ENCODE measurements at places on chromosomes 16 and 17.
A peak's percentile ranks its signal among the peaks of the same experiment; 100 is the strongest.

GRCh38 chr17:35808240-35808961 is 883 bp upstream of the TAF15 start:
- DNase-seq, result no peak

DNA sequence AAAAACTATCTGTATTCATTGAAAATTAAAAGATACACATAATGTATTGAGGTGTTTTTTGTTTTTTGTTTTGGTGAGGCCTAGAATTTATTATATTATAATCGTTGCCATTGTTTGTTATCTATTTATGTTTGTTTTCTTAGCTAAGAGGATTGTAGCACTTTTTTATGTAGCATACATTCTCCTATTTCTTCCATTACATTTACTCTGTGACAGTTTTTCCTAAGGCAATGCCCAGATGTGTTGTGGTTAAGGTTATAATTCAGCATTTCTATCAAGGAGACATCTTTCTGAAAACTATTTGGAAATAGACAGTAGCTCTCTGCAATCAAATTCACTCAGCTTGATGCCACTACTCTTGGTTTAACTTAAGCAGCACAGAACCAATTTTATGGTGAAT is 161.6 kb downstream of the PPM1E start:
- no peak for DNase-seq

- DNase-seq, result no peak
Observed at GRCh38 chr16:28108590-28109247, 45.2 kb upstream of the GSG1L start.

- no peak for DNase-seq
Observed at GRCh38 chr16:79964104-79964503, 363.6 kb upstream of the MAF start.

- DNase-seq, result no peak
Observed at GRCh38 chr16:23103603-23104002, 45.6 kb downstream of the USP31 start.

- no peak for DNase-seq
Observed at GRCh38 chr17:72714357-72714966, 378.0 kb downstream of the SLC39A11 start.

- no peak for DNase-seq
Observed at GRCh38 chr16:88363239-88363891, 19.4 kb upstream of the ZNF469 start.

DNA sequence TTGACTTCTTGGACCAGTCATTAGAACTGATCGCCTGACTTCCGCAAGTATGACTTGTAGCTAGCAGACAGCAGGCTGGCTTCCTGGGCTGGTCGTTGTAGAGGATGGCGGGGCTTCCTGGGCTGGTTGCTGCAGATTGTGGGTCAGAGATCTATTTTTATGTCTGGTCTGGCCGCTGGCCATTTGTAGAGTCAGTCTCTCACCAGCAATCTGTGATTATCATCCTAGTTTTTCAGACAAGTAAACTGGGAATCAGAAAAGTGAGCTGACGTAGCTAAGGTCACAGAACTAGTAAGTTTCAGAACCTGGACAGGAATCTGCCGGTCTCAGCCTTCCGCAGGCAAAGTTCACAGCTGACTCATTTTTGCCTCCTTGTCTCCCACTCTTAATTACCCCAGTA is 19.1 kb downstream of the GPR142 start:
- DNase-seq, result no peak

DNA sequence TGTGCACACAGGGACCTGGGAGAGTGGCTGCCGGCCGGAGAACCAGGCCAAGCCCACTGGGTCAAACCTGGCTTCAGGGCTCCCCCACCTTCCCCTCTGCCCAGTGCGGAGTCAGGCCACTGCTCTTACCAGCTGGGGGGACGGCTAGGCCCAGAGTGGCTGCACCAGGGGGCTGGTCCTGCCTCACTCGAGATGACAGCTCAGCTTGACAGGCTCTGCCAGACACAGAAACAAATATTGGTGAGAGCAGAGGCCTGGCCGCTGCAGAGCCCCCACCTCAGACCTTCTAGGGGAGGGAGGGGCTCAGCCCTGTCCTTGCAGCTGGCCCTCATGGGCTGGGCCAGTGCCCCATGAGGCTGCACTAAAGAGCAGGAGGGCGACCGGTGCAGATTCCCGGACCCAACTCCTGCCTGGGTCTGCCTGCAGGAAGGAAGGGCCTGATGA is 4.5 kb downstream of the NUDT16L1 start:
- DNase-seq, result no peak

- DNase-seq, result no peak
Observed at GRCh38 chr17:38768417-38768816, 15.9 kb downstream of the PSMB3 start.

GRCh38 chr16:64013856-64014255 is 1108.0 kb downstream of the CDH11 start:
- DNase-seq, result no peak

DNA sequence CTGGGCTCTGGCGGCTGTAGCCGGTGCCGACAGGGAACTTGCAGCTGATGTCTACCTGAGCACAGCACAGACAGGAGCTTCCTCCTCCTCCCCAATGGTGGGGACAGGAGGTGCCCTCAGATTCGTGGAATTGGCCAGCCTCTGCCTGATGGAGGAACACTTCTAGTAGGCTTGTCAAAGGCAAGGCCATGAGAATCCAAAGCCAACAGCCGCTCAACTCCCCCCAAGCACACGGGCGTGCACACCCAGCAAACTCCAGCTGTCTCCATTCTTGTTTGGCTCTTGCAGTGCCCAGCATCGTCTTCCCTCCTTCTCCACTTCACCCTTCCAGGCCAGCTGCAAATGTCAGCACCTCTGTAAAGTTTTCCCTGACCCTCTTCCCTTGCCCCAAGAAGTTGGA is 35.1 kb downstream of the SCNN1G start:
- no peak for DNase-seq

- no peak for DNase-seq
Observed at GRCh38 chr17:35988164-35988563, 1.6 kb upstream of the CCL14 start.

- DNase-seq, result no peak
Observed at GRCh38 chr16:55443434-55444346, 35.3 kb upstream of the MMP2 start.

GRCh38 chr16:85329059-85329812 is 217.0 kb upstream of the CIBAR2 start:
- peak; percentile 92 for DNase-seq

DNA sequence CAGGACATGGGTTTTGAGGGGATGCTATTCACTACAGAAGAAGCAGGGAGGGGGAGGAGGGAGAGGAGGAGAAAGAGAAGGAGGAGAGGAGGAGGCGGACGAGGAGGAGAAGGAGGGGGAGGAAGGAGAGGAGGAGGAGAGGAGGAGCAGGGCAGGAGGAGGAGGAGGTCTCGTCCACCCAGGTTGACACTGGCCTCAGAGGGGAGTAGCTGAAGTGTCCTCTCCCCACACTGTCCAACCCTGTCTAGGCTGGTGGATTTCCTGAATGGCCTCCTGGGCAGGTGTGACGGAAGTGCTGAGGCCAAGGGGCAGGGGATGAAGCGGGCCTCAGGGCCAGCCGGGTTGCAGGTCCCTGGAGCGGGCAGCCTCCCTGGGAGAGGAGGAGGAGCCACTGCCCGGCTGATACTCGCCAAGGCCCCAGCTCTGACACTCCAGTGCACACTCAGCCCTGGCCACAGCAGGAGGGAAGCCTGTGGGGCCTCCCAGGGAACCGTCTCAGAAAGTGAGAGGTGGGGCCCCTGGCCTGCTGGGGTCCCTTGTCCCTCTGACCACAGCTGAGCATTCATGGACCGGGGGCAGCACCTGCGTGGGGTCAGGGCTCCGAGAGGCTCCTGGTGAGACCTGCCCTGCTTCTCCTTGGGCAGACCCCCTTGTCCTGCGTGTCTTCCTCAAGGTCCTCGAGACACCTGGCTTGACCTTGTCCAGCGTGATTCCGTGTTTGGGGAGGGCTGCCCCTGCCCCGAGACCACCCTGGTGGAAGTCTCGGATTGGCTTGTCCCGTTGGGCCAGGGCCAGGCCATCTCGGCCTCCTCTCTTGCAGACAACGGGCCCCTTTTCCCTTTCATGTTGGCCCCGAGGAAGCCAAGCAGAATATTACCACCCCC is 200.6 kb upstream of the CIBAR2 start:
- no peak for DNase-seq

DNA sequence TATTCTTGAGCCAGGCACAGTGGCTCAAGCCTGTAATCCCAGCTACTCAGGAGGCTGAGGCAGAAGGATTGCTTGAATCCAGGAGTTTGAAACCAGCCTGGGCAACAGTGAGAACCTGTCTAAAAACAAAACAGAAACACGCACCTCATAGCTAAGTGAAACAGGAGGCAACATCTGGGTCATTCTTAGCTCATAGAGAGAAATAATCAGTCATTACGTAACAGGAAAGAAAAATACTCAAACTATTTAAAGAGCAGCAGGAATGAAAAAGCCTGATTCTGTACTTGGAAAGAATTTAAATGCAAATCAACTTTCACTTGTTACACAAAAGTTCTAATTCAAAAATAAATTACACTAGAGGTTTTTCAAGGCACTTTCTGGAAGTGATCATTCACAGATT is 17.2 kb downstream of the CHCT1 start:
- DNase-seq, result no peak

DNA sequence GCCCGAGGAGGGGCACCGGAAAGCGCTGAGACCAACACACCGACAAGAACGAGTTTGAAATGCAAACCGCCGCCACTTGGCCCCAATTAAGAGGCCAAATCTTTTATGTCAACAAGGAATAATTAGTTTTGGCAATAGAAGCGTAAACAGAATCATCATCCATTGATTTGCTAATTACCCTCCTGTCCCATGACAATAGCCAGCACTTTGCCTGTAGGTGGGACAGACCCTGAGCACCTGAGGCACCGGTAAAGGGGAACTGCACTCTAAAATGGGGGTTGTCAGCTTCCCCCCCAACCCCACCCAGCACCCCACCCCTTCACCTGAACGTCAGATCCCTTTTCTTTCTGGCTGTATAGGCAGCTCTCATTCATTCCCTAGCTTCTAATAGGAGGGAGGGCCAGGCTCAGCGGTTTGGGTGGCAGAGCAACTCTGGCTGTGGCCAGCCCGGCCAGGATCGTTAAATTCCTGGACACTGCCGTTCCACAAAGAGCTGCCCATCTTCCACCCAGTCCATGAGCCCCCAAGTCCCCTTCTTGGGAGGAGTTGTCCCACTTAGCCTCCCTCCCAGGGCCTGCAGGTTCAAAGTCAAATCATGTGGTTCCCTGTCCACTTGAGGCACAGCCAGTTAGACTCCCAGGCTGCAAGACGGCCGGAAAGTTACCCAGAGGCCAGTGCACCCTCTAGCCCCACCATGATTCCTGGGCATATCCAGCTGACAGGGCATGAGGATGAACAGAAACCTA is 45.8 kb downstream of the WNT3 start:
- no peak for DNase-seq

DNA sequence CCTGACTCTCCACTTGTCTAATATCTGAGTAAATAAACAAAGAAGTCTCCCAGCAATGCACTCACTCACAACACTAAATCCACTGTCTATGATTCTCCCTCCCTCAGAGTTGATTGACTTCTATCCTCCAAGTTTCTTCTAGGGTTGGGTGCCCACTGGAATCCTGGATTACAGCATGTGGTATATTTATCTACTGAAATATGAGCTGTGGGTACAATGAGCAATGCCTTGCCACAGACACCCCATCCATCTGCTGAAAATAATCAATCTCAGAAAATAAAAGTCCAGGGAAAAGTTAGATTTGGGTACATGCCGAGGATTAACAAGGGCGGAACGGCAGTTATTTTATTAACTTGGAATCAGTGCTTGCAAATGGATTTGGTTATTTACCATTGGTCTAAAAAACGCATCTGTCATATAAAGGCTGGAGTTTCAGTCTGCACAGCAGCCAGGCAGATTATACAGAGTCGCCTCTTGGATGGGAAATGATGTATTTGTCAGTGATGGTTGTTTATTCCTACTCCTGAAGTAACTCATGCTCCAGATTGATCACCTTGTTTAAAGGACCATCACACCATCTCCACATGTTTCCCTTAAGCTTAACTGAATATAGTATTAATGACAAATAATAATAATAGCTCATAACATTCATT is 193.9 kb upstream of the SOX9 start:
- DNase-seq, result no peak

- no peak for DNase-seq
Observed at GRCh38 chr17:60652454-60653247, 25.0 kb upstream of the BCAS3 start.
